ENCODE measurements at places on chromosomes 6 and 20. TPM values are rescaled to one million over a fixed set of nuclear protein-coding genes. Genes with fewer than 3 reads are reported as not detected.

The EFCAB8 gene
- not detected for polyA plus RNA-seq

GRCh38 chr6:153538491-153538890 is 407.4 kb upstream of the RGS17 start:
- no peak for DNase-seq
- H3K4me3 ChIP-seq: no peak overlapping the region
- H3K36me3 ChIP-seq: no peaks in the 10 kb centered on the region
- H3K4me1 ChIP-seq: no peaks in the 10 kb centered on the region
- H3K27me3 ChIP-seq: no peaks in the 10 kb centered on the region

GRCh38 chr6:64984948-64985347 is 722.1 kb downstream of the EYS start:
- DNase-seq: no peak
- no peaks in the 10 kb centered on the region for H3K36me3 ChIP-seq
- no peaks in the 10 kb centered on the region for H3K4me1 ChIP-seq

GRCh38 chr20:47917549-47918070 is 132.3 kb upstream of the SULF2 start:
- DNase-seq: no peak
- no peaks in the 10 kb centered on the region for H3K36me3 ChIP-seq
- no peaks in the 10 kb centered on the region for H3K4me1 ChIP-seq
- H3K27me3 ChIP-seq: peaks cover 4% of the 10 kb centered on the region
- no peak overlapping the region for H3K27ac ChIP-seq

- H3K4me1 ChIP-seq: peaks cover 7% of the 10 kb centered on the region
- no peak overlapping the region for H3K27ac ChIP-seq
- no peak for DNase-seq
- H3K36me3 ChIP-seq: no peaks in the 10 kb centered on the region
Measured at GRCh38 chr20:46572153-46572552, 21.7 kb upstream of the OCSTAMP start.

Data from CD14-positive monocyte (primary cell).